Stimulated activated CD4-positive, alpha-beta T cell treated with anti-CD3 and anti-CD28 coated beads, Interleukin-12 subunit alpha, Interleukin-12 subunit beta, amount 100 ng/mL, for 48 hours (primary cell): ENCODE measurements at places on chromosomes 13 and 19.
A peak's percentile ranks its signal among the peaks of the same experiment; 100 is the strongest.

DNA sequence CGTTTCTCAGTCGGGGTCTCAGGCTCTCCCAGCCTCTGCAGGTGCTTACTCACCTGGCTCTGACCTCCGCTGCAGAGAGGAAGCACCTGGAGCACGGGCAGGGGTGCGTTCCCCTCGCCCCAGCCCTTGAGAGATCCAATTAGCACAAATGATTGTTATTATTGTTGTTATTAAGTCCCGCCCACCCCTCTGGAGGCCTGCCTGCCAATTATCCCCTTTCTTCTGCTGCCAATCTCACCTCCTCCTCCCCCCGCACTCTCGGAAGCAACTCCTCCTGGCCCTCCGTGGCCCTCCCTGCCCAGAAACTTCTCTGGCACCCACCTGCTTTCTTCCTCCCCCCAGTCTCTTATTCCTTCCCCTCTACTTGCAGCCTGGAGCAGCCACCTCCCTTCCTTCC lies 8.8 kb downstream of the ZNF787 start:
- no peak for DNase-seq

DNA sequence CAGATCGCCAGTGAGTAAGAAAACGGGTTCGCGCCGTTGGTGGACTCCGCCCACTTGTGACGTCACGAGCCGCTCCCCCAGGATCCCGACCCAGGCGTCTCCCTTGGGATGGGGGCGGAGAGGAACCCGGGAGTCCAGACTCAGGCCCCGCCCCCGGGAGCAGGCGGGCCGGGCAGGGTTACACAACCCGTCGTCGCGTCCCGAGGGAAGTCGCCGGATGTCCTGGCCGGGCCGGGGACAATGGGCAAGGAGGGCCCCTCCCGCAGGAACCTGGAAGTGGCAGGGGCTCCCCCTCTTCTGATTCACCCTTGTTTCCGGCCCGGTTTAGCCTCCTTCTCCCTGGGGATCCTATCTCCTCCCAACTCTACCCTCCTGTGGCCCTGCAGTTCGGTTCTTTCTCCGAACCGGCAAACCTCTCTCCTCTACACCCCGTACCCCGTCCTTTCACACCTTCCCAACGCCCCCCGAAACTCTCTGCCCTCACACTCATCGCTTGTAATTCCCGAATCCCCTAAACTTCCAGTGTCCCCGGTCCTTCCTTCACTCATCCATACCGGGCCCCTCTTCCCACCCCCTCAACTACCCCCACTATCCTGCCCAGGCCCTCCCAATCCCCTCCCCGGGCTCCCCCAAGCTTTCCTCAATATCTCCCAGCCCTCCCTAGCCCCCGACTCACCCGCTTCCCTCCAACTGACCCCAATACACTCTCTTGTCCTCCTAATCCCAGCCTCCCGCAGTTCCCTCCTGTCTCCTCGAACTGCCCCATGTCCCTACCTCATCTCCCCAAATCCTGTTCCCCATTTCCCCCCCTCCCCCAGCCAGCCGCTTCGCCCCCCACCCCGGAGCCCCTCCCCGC lies 20.0 kb upstream of the ERCC1 start:
- peak; percentile 66 for DNase-seq

- no peak for DNase-seq
Measured at GRCh38 chr19:33297401-33298145, 4.8 kb downstream of the CEBPA start.

DNA sequence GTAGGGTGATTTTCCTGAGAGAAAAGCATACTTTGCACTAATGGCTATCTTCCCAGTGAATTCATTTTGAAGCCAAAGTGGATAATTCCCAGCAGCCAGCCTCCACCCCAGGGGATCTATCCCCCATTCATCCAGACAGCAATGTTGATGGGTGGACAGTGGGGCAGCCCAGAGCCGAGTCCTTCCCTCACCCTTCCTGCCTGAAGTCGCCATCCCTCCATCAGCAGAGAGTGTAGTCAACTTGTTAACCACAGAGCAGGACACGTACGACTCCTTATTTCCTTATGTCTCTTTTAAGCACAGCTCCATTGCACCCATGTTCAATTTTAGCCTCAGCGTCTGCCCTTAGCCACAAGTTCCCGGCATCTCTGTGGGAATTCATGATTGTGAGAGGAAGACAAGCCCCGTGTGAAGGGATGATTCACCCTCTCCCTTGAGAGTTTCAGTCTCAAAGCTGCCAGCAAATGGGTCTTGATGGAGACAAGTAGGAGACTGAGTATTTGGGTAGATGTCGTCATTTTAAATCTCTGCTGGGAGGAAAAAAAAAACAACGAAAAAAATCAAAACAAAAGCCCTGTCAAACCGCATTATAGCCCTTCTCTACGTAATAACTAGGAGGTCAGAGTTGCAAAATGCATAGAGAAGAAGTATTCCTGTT lies 58.3 kb upstream of the MEDAG start:
- DNase-seq = no peak

DNA sequence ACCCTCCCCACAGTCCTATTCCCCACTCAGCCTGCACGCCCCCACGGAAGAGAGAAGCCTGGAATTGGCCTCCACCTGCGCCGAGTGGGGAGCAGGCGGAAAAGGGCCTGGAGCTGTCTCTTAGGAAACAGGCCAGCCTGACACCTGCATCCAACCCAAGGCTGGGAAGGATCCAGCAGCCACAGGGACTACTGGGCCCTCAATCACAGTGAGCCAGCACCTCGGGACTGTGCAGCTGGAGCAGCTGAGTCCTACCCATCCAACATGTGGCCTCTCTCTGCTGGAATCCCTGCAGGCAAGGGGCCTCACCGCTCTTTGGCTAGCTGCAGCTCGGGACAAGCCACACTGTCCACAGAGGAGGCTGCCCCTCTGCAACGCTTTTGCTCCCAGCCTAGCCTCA lies 8.3 kb upstream of the EPHX3 start:
- no peak for DNase-seq

DNA sequence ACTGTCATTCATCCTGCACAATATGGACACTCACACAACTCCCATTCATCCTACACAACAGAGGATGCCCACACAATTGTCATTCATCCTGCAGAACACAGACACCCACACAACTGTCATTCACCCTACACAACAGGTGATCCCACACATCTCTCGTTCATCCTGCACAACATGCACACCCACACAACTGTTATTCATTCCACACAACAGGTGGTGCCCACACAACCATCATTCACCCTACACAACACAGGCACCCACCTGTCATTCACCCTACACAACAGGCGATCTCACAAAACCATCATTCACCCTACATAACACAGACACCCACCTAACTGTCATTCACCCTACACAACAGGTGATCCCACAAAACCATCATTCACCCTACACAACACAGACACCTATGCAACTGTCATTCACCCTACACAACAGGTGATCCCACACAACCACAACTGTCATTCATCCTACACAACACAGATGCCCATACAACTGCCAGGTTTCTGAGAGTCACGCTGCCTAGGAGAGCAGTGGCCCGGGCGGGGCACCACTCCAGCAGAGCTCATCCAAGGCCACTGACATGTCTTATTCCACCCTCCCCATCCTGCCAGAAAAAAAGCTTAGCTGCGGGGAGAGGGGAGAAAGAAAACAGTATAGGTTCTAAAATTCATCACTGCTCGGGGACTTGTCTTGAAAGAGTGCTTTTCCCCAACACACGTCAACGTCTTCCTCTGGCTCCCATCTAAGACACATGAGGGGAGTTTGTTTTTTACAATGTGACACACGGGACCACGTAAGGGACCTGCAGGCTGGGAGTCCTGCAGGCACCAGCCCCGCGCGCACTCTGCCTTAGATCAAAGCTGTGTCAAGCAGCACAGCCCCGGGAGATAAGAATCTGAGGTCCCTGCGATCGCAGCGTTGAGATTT lies 44.0 kb downstream of the KLF2 start:
- DNase-seq = no peak

DNA sequence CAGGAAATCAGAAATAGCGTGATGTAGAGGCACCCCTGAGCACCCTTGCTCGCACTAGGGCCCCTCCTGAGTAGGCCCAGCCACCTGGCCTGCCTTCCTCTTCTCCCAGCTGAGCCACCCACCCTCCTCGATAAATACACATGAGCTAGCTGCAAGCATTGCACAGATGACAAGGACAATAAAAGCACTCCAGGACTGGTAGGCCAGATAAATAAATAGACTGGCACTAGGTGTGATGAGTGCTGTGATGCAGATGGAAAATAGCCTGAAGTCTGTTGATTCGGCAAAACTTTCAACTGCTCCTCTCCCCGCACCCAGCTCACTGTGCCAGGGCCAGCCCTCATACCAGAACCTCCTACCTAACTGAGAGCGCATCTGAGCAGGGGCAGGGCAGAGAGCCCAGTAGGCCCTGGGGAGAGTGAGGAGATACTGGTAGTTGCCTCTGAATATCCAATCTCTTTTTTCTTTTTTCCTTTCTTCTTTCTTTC lies 54.5 kb upstream of the GPI start:
- no peak for DNase-seq

- DNase-seq = no peak
Measured at GRCh38 chr13:53732664-53733063, 704.1 kb downstream of the OLFM4 start.

GRCh38 chr19:27971071-27971470 lies 1241.9 kb downstream of the UQCRFS1 start:
- DNase-seq = no peak

- DNase-seq = no peak
Measured at GRCh38 chr19:14561847-14562351, 10.0 kb downstream of the NDUFB7 start.
